ENCODE measurements at places on chromosomes 3 and 15. TPM values are rescaled to one million over a fixed set of nuclear protein-coding genes. Genes with fewer than 3 reads are reported as not detected.

The CAV3 gene
- not detected for total RNA-seq

DNA sequence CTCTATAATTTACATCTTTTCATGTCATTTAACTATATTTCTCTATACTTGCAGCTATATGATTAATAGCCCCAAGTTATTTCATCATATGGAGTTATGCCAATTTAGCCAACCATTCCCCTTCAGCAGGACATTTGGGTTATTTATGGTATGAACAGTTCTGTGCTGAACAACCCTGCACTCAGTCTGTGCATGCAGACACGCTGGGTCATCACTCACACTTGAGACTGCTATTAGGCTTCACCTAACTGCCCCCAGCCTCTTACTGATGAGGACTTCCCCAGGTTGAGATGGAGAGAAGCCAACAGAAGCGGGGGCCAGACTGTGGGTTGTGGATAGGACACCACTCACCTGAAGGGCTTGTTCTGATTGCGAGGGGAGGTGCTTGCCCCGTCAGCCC lies 7.3 kb downstream of the TADA3 start:
- no peak for DNase-seq
- H3K27ac ChIP-seq = no peak overlapping the region
- peaks cover 33% of the 10 kb centered on the region for H3K4me1 ChIP-seq
- H3K36me3 ChIP-seq = peaks cover 36% of the 10 kb centered on the region
- no peak overlapping the region for H3K4me3 ChIP-seq

The TMEM212 gene
- not detected for total RNA-seq

DNA sequence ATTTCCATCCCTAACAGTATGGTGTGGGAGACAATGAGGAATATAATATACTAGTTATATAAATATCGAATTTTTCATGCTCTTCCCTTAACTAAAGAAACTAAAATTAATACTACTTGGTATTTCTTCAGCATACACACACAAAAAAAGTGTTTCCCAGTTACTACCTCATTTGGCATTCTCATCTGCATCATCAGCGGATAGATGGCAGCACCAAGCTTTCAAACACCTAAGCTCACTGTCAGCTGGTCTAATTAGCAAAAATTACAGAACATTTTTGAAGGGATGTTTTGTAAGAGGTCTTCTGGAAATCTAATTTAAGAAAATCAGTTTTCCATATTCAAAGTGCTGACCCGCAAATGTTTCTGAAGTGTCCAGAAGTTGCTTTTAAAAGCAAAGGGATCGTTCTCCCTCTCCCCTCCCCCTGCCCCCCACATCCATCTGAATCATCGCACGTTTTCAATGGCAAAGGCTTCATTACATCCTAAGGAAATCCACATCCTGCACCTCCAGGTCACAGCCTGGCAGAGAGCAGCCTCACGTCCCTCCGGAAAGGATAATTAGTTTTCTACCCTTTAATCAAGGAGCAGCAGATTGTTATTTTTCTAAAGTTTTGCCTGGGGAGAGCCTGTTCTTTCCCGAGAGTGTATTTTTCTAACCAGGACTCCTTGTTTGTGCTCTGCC lies 86.1 kb upstream of the SPATA12 start:
- H3K4me3 ChIP-seq = no peak overlapping the region
- no peaks in the 10 kb centered on the region for H3K27me3 ChIP-seq
- H3K4me1 ChIP-seq = no peaks in the 10 kb centered on the region
- no peaks in the 10 kb centered on the region for H3K36me3 ChIP-seq
- no peak overlapping the region for H3K27ac ChIP-seq

The ADPRH gene
- total RNA-seq = 1.4 TPM

DNA sequence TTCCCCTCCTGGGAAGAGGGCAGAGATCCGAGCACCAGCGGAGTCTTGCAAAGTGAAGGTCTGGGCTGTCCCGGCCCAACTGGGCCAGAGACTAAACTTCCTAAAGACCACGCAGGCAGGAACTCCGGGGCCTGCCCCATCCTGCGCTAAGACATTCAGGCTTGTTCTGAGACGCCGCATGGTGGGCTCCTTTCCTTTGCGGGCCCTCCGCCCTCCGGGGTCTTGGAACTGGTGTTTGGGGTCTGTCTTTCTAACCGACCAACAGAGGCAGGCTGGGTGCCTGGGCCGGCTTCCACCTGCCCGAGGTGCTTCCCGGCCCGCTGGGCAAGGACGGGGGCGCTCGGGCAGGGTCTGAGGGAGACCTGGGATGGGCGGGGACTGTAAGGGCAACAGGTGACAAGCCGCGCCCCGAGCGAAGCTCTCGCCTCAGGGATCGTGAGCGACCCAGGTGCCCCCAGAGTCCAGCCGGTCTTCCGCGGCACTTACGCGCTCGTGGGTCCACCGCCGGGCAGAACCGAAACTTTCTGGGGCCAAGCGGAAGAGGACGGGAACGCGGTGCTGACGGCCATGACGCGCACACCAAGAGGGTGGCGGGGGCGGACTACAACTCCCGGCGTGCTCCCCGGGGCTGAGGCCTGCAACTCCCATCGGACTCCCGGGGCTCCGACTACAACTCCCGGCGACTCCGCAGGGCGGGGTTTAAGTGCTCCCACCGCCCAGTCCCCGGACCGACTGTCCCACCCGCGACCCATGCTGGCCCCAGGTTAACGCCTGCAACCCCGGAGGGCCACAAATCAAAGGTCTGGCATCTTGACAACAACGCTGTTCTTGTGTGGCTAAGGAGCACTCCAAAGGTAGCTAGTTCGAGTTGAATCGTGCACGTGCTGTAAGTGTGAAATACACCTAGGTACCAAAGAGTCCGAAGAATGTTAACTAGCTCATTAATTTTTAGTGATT lies at the start of gene FYCO1:
TSS of gene FYCO1 (minus strand) at position 589 of the 957 bp plus-strand sequence. CDS start 10,914 bp downstream, outside the sequence.
- DNase-seq = peak; percentile 86
- H3K4me3 ChIP-seq = peak within 1 kb of the TSS; percentile 93
- H3K4me1 ChIP-seq = peaks cover 47% of the 10 kb centered on the region
- peak within 1 kb of the TSS; percentile 95 for H3K27ac ChIP-seq
- H3K36me3 ChIP-seq = peaks cover 4% of the 10 kb centered on the region

DNA sequence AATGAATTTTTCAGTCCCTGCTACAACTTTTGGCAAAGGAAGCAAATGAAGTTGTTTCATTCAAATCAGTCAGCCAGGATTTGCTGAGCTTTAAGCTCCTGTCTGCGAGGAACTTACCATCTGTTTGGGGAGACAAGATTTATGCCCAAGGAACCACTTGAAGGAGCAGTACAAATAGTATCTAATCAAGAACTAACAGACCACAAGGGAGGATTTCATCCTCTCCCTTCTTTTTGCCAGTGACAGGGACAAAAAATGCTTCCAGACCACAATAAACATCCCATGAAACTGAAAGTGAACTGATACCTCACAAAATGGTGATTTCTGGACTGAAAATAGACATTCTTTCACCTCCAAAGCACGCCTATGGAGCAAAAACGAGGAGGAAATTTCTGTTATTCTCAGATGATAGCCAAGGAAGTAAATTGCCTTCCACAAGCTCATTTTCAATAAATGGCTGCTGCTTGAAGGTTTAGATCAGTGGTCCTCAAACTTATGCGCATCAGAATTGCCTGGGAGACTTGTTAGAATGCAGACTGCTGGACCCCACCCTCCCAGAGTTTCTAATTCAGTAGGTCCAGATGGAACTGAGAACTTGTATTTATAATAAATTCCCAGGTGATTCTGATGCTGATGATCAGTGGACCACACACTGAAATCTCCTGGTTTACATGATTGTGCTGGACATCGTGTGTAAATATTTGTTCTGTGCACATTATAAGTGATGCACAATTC lies 202.4 kb upstream of the GADL1 start:
- no peaks in the 10 kb centered on the region for H3K4me1 ChIP-seq
- DNase-seq = no peak
- no peaks in the 10 kb centered on the region for H3K27me3 ChIP-seq
- H3K27ac ChIP-seq = no peak overlapping the region

GRCh38 chr3:140023616-140024530 lies 88.9 kb downstream of the CLSTN2 start:
- DNase-seq = no peak
- H3K4me3 ChIP-seq = no peak overlapping the region
- H3K36me3 ChIP-seq = no peaks in the 10 kb centered on the region
- H3K27me3 ChIP-seq = no peaks in the 10 kb centered on the region
- H3K27ac ChIP-seq = no peak overlapping the region

GRCh38 chr15:83769411-83769999 lies 115.6 kb downstream of the ADAMTSL3 start:
- no peaks in the 10 kb centered on the region for H3K36me3 ChIP-seq
- no peak for DNase-seq
- H3K4me1 ChIP-seq = no peaks in the 10 kb centered on the region
- no peaks in the 10 kb centered on the region for H3K27me3 ChIP-seq

- DNase-seq = no peak
- no peaks in the 10 kb centered on the region for H3K36me3 ChIP-seq
- no peaks in the 10 kb centered on the region for H3K4me1 ChIP-seq
- no peak overlapping the region for H3K27ac ChIP-seq
- H3K27me3 ChIP-seq = no peaks in the 10 kb centered on the region
These were observed 154.3 kb downstream of the ARPP21 start for GRCh38 chr3:35793667-35794066.

The CCDC39 gene
- total RNA-seq = not detected

- no peaks in the 10 kb centered on the region for H3K27me3 ChIP-seq
- DNase-seq = no peak
- H3K36me3 ChIP-seq = no peaks in the 10 kb centered on the region
- H3K4me3 ChIP-seq = no peak overlapping the region
- H3K27ac ChIP-seq = no peak overlapping the region
These were observed 57.0 kb upstream of the CMSS1 start for GRCh38 chr3:99760629-99761028.

- no peaks in the 10 kb centered on the region for H3K36me3 ChIP-seq
- no peak overlapping the region for H3K4me3 ChIP-seq
- H3K27ac ChIP-seq = no peak overlapping the region
- no peak for DNase-seq
These were observed 252.3 kb downstream of the PTPRG start for GRCh38 chr3:61813636-61814035.

GRCh38 chr3:102332205-102332604 lies 102.6 kb upstream of the ZPLD1 start:
- H3K4me3 ChIP-seq = no peak overlapping the region
- no peak overlapping the region for H3K27ac ChIP-seq
- no peaks in the 10 kb centered on the region for H3K4me1 ChIP-seq
- DNase-seq = no peak
- no peaks in the 10 kb centered on the region for H3K27me3 ChIP-seq

The ADGRG7 gene
- total RNA-seq = not detected

The FBLN2 gene
- total RNA-seq = not detected

The GOLGA6A gene
- 0.17 TPM for total RNA-seq
